Esophagus (tissue), 2 donors: ENCODE measurements at places on chromosomes 16 and 17. TPM values are rescaled to one million over a fixed set of nuclear protein-coding genes. Genes with fewer than 3 reads are reported as not detected.

KIF18B gene
- 7.3 TPM for polyA plus RNA-seq

IRX3 gene
- polyA plus RNA-seq: 12.3 TPM

HS3ST6 gene
- polyA plus RNA-seq: 8.0 TPM

KAT2A gene
- 86.6 TPM for polyA plus RNA-seq

SLC5A10 gene
- polyA plus RNA-seq: 0.49 TPM

NPIPA3 gene
- 2.3 TPM for polyA plus RNA-seq

KLHL10 gene
- 0.39 TPM for polyA plus RNA-seq
